ENCODE measurements at places on chromosomes 7 and 10.

GRCh38 chr7:132181946-132182685 lies 394.2 kb downstream of the PLXNA4 start:
- DNase-seq, result no peak

- DNase-seq, result peak; percentile 34
Observed at GRCh38 chr10:45418849-45419675, 45.0 kb downstream of the ALOX5 start.

DNA sequence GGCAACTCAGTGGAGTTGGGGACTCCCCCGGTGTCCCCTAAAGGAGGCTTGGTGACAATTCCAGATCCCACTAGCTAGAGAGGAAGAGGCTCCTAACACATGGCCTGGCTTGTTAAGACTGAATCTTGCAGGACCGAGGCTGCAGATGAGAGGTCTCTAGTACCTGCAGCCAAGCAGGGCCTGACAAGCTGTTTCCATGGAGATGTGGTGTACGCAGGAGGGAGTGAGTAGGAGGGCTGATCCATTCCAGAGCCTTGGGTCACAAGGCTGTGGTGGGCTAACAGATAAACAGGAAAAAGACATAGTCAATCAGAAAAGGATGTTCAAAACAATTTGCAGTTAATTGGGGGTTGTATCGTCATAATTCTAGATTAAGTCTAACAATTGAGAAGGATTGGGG lies 77.3 kb upstream of the MKLN1 start:
- no peak for DNase-seq

DNA sequence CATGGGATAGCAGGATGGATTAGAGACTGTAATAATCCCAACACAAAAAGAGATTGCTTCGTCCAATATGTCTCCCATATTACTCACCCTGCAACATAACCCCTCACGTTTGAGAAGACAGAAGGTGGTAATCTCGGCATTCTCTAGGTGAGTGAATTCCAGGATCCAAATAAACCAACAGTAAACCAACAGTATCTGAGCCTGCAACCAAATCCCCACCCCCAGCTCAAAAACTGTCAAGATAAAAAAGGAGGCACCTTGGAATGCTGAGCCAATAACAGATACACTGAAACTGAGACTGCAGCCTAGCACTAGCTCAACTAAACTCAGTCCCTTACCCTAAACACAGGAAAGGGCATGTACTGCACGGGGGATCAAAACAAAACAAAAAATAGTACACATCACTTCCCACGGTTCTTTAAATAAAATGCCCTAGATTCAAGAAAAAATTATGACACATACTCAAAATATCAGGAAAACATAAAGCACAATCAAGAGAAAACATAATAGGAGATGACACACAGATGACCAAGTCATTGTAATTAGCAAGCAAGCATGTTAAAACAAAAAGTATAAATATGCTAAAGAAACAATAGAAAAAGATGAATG lies 28.0 kb downstream of the IPMK start:
- DNase-seq, result no peak

DNA sequence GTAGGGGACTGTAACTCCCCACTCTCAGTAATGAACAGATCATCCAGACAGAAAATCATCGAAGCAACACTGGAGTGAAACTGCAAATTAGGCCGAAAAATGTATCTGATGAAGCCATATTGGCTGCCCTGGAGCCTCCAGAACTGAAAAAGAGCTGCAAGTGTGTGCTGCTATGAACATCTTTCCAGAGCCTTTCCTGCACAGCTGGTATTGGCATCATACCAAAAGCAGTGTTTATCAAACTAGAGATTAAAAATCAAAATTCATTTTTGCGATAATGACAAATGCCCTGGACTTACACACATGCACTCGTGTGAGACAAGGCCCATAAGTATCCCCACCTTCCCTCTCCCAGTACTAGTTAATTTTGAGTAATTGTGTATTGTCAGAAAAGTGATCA lies 6.8 kb upstream of the CLDN12 start:
- no peak for DNase-seq

Measured in myocyte (in vitro differentiated cells).